ENCODE measurements at places on chromosomes 12 and 14.

DNA sequence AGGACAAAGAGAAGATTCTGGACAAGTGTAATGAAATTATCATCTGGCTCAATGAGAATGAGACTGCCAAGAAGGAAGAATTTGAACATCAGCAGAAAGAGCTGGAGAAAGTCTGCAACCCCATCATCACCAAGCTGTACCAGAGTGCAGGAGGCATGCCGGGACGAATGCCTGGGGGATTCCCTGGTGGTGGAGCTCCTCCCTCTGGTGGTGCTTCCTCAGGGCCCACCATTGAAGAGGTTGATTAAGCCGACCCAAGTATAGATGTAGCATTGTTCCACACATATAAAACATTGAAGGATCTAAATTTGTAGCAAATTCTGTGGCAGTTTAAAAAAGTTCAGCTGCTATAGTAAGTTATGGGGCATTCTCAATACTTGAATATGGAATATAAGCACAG lies 174.3 kb upstream of the CCND2 start:
- ATAC-seq: no peak

GRCh38 chr12:64729909-64730587 lies 29.2 kb downstream of the GNS start:
- no peak for ATAC-seq

- no peak for ATAC-seq
These were observed 99.2 kb downstream of the PPP2R5E start for GRCh38 chr14:63443988-63444387.

GRCh38 chr12:83468988-83469908 lies 782.5 kb downstream of the TMTC2 start:
- peak; percentile 55 for ATAC-seq

GRCh38 chr12:96710127-96710745 lies 196.8 kb upstream of the NEDD1 start:
- ATAC-seq: no peak

DNA sequence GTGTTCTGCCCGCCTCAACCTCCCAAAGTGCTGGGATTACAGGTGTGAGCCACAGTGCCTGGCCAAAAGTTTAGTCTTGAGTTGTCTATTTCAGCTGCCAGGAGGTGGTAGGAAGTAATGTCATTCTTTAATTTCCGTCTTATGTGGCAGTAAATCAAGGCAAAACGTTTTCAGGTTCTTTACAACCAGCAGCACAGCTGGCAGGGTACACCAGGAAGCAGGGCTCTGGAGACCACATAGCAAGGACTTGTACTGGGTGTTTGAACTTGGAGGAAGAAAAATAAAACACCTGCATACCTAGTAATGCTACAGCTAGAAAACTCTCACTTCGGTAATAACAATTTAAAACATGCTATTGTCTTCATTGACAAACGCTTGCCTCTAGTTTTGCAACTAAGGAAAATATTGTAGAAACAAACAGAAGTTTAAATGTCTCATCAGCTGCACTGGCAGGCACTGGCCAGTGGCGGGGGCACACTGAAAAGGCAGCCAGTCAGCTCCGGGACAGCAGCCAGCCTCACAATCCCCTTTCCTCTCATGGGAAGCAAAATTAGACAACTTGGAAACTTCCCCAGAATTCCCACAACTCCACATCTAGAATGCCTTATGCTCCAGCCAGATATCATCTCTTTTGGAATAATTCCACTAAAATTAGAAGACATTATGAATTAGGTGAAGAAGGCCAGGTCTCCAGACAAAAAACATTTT lies 72.2 kb downstream of the CLIP1 start:
- ATAC-seq: peak; percentile 91

GRCh38 chr14:51848120-51848519 lies 12.3 kb upstream of the GNG2 start:
- no peak for ATAC-seq

- peak; percentile 91 for ATAC-seq
These were observed 47.2 kb upstream of the PLXNC1 start for GRCh38 chr12:94100990-94101737.

- ATAC-seq: no peak
These were observed 270.8 kb downstream of the FOXG1 start for GRCh38 chr14:29037411-29037810.

- no peak for ATAC-seq
These were observed 251.4 kb upstream of the RGS6 start for GRCh38 chr14:71680736-71681387.

GRCh38 chr12:20985399-20985798 lies 145.6 kb upstream of the SLCO1B1 start:
- ATAC-seq: no peak

GRCh38 chr14:79904497-79904896 lies 306.8 kb downstream of the DIO2 start:
- no peak for ATAC-seq

DNA sequence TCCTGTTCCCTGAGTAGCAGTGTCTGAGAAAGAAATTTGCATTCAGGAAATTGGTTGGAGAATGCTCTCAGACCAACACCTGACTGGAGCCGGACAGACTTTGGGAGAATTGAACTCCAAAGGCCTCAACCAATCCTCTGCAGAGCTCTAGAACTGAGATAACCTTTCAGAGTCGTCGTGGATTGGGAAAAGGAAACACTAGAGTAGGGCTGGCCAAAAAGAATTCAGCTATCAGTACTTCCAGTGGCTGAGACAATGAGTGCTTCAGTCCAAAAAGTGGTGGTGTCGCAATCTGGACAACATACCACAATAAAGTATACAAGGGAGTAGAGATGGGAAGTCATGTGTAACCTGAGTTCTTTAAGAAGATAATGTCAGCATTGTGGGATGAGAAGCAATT lies 377.1 kb downstream of the SLC16A7 start:
- peak; percentile 58 for ATAC-seq

GRCh38 chr12:40261937-40262336 lies 37.1 kb downstream of the LRRK2 start:
- ATAC-seq: no peak

GRCh38 chr12:51196547-51196946 lies 21.3 kb downstream of the POU6F1 start:
- ATAC-seq: no peak

- ATAC-seq: no peak
These were observed 155.3 kb upstream of the FSCB start for GRCh38 chr14:44662250-44662891.

DNA sequence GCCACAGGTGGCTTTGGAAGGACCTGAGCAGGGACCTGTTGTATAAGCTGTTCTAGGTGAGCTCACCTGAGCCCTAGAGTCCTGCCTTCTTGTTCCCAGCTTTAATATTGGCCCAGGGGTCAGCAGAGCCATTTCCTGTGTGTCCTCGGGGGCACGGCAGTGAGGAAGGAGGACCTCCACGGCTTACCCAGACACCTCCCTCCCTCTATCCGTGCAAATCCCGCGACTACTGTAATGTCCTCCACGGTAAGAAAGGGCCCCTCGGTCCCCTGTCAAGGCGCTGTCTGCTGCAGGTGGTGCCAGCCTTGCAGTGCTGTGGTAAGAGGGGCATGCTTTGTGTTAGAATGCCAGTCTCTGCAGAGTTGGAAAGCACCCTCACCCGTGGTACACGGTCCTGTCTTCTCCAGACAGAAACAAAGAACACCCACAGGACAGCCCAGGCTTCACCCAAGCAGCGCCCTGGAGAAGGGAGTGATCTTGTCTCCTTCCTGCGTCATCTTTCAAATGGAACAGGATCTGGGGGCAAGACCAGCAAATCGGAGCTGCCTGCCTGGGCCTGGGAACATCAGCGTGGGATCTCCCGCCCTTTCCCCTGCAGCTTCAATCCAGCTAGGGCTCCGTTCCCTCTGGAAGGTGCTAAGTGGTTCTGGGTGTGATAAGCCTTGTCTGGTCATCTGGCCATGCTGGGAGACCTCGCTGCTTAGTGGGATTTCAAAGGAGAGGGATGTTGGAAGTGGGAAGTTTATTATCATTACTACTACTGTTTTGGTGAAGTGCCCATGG lies 20.2 kb upstream of the FZD10 start:
- no peak for ATAC-seq

GRCh38 chr14:22803687-22803974 lies 11.6 kb downstream of the SLC7A7 start:
- ATAC-seq: no peak

DNA sequence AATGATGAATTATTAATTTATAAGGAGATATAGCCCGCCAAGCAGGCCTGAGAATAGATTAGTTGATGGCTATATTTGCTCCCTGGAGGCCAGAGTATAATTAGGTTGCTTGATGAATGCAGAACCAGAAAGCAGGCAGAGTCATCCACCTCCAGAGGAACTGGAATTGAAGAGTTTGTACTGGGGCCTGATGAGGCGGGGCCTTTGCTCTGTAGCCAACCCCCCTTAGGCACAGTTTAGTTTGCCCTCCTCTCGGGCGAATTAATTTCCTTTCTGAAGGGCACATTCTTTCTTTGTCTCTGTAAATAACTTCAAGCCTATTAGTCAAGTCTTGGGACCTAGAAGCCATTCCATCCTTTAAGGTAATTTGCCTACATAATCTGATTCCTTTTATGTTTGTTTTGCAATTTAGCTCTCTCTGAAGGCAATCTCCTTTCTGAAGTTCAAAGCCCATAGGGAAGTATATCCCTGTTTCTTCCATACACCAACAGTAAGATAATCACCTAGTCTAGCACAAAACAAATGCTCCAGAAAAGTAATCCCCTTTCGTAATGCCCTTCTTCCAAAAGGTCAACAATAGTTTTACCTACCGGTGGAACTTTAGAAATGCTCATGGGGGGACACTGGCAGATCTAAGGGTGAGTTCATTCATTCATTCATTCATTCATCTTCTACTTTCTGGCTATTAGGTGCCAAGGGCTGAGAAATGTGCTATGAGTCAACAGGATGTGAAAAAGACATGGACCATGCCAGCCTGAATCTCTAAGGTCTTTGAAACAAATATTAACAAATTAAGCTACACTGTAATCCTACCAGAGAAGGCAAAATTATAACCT lies 84.8 kb upstream of the NUDT4 start:
- ATAC-seq: no peak

GRCh38 chr12:7150356-7150755 lies 20.2 kb downstream of the CLSTN3 start:
- no peak for ATAC-seq

Measured in SK-N-SH treated with all-trans-retinoic acid at 6 μM for 48 hours (cell line).